ENCODE measurements at places on chromosomes 12 and 14. TPM values are rescaled to one million over a fixed set of nuclear protein-coding genes. Genes with fewer than 3 reads are reported as not detected.

DNA sequence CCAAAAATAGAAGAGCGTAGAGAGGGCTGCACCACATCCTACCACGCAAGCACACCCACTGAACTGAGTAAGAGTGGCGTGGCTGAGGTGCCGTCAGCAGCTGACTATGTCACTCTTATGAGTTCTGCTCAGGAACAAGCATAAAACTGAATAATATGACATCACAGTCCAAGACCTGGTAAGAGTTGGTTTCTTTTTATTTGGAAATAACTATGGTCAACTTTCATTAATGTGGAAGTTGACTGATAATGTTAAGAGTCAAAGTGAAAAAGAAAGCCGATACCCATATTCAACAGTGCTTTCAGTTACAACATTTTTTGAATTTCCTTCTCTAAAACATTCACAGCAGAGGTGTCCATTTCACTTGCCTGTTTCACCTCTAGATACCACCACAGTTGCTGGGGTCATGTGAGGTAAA lies 44.6 kb downstream of the GNS start:
- no peak for DNase-seq

The RPL10L gene
- polyA plus RNA-seq, result not detected

DNA sequence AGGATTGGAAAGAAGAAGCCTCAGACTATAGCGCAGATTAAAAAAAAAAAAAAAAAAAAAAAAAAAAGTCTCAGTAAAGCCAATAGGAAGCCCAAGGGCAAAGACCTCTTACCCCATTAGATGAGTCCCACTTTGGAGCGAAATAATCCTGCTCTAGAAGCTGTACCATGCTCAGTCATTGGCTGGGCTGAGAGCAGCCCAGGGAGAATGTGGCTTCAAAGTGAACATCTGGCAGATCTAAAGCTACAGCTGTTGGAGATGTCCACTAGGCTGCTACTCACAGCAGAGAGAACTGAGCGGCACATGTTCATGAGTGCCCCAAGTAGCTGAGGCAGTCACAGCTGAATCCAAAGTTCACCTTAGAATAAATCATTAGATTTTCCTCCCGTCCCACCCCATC lies 560.9 kb downstream of the MED13L start:
- no peak for DNase-seq

DNA sequence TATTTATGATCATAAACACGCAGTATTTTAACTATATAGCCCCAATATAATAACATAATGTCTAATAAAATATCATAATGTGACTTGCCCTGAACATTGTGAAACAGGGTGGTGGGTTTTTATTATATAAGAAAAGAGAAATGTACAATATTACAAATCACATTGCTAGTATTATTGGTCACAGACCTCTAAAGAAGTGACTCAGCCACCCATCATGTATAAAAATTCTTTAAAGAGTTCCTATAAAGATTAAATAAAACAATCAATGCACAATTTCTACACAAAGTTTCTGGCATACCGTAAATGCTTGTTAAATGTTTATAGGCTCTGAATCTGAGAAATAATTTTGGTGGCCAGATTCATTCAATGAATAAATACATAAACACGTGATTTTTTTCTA lies 28.9 kb downstream of the ABCC9 start:
- no peak for DNase-seq

The CLEC9A gene
- not detected for polyA plus RNA-seq

- no peak for DNase-seq
These were observed 19.8 kb upstream of the OVCH1 start for GRCh38 chr12:29517264-29517663.

DNA sequence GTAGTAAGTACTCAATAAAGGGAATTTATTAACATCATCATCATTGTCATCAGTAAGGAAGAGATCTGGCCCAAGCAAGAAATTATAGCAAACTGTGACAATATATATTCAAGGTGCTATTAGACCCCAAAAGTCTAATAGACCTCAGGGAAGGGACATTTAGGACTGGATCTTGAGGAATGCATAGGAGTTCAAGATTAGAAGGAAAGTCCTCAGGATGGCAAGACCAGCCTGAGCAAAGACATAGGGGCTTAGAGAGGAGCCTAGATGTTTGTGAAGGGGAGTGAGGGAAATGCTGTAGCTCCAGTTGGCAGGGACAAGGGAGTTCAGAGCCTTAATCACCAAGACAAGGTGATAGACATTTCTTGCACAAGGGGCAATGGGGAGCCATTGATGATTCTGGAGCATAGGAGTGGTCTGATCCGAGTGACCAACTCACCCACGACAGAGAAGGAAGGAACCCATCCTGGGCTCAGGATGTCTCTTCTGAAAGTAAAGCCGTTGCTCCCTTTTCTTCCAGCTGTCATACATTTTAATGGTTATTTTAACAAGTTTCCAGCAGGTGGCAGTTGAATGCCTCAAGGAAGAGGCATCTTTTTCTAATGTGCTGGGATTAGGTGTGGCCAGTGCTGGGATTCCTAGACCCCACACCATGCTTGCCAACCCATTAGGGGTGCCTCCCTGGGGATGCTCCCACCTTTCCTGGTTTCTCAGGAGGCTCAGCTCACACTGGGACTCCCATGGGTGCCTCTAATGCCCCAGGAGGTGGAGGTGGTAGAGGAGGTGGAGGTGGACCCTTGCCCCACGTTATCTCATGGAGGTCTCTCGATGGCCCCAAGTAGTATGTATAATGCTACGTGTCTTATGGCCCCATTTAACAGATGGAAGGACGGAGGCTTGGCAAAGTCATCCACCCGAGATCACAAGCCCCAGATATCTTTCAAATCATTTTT lies 37.8 kb downstream of the PHETA1 start:
- DNase-seq, result peak; percentile 57

The SOAT2 gene
- not detected for polyA plus RNA-seq

Data from B cell (primary cell).